ENCODE measurements at places on chromosomes 2 and 18.

DNA sequence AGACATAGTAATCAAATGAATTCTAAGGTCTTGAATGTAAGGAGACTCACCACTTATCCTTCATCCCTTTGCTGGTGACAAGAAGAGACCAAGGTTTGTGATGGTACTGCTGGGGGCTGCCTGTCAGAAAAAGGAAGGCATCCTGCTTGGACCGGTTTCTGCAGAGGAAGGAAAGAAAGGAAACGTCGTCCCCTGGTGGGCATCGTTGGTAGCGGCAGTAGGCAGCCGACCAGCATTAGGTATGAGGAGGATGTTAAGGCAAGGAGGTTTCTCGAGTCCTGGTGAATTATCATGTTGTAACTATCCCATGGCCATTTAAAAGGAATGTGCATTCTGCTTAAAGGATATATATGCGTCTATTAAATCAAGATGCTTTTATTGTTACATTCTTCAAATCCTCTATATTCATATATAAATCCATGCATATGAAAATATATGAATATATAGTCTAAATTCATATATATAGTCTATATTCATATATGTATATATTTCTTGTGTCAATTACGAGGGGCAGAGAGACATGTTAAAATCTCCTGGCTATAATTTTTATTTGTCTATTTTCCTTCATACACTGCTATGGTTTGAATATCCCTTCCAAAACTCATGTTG lies 94.4 kb upstream of the TGFA start:
- peak; percentile 46 for DNase-seq

DNA sequence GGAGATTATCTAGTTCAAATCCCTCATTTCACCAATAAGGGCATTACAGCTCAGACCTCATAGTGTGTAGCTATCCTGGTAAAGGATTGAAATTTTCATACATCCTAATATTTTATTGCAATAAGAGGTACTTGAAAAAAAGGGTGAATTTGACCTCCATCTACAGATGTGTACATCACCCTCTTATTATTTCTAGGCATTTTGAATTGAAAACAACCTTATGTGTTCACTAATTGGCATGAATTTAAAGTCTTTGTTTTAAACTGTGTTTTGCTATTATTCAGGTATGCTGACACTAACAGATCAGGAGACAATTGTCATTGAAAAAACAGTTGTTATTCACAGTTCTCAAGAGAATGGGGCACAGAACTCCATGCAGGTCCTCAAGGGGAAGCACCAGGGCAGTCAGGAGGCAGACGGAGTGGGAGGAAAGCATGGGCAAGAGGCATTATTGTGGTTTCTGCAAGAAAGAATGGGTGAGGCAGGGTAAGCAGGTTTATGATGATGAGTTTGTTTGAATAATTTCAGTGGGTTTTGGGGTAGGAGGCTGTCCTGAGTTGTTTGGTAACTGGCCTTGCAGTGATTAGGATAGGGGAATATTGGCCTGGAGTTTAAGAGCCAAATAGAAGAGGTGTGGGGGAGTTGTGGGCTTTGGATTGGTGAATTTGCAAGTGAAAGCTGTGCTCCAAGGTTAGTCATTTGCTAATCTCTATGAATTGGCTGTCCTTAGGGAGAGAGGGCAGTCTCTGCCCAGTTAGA lies 194.6 kb downstream of the GPD2 start:
- DNase-seq: no peak

DNA sequence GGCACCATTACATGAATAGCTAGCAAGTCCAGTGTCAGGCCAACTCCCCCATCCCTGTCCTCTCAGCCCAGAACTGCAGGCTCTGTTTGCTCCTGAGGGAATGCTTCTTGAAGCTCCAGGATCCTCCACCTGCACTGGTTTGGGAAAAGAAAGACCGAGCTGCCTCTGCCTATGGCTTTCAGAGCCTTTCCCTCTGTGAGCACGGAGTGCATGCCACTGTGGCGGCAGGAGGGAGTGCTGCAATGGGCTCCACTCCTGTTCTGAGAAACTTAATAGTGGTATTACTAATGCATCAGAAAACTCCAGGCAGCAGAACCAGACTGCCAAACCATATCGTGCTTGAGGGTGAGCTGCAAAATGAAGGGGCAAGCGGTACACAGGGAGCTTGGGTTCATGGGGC lies 271.8 kb downstream of the SRBD1 start:
- DNase-seq: no peak

DNA sequence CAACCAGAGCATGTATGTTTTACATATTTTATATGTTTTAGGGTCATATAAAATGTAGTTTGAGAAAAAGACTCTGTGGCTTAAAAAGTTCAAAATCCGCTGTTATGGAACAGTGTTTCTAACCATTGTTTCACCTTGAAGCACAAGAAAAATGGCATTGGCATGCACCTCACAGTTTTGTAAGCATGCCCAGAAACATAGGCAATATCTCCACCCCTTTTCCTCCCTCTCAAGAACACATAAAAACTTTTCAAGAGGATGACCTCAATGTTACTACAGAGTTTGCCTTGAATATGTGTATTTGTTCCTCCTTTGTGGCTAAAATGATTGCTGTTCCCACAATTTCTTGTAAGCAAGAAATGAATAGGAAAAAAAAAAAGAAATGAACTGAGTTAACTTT lies 29.3 kb upstream of the SLC40A1 start:
- no peak for DNase-seq

GRCh38 chr2:69932596-69932922 lies 17.6 kb downstream of the MXD1 start:
- DNase-seq: no peak

DNA sequence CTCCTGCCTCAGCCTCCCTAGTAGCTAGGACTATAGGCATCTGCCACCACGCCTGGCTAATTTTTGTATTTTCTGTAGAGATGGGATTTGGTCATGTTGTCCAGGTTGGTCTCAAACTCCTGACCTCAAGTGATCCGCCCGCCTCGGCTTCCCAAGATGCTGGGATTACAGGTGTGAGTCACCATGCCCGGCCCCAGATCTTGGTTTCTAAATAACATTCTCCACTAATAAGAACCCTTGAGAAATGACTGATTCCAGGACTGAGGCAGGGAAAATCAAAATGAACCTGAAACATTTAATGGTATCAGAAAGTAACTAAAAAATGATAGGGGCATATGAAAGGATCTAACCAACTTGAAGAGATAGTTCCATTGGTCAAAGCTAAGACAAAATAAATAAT lies 34.0 kb downstream of the BMPR2 start:
- DNase-seq: no peak

DNA sequence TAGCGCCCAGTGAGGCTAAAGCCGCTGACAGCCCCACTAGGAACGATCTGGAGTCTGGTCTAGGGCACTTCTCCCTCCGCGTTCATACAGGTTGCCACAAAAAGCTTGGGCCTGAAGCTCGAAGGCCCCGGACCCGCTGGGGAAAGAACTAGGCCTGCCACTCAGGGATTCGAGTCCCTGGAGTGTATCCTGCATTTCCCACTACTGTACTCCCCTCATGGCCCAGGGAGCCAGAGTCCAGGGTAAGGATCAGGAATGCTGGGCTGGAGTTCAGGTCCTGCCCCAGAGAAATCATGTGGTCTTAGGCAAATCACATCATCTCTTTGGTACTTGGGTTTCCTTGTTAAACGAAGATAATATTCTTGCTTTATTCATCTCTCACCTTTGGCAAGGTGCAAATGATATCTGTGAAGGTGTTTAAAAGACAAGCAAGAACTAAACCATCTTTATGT lies 1.4 kb upstream of the ZFP36L2 start:
- DNase-seq: no peak

DNA sequence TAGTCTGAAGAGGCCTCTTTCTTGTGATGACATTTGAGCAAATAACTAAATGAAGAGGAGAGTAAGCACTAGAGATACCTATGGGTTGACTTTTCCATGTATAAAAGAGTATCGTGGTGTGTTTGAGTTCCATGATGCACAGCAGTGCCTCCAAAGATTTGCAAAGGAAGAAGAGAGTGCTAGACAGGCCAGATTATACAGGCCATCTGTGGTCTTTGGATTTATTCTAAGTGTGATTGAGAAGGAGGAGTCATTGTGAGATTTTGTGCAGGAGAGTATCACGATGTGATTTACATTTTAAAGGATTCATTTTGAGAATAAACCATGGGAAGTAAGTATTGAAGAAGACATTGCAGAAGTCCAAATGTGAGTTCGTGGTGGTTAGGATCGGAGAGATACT lies 695.9 kb upstream of the FAM98A start:
- DNase-seq: no peak

DNA sequence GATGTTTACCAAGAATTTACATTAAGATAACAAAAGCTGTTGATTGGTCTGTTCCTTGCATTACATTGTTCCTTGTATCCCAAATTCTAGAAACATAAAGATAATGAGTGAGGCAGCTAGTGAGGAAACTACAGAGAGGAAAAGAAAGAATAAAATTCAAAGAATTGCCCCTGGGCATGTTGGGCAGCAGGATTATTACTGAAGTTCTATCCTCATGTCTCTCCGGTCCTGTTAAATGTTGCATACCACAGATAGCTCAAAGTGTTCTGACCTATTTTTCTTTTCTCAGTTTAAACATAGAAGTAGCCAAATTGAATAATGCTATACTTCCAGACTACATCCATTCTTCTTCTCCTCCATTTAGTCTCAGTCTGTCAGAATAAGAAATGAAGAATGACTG lies 58.2 kb upstream of the DYNC1I2 start:
- no peak for DNase-seq

- no peak for DNase-seq
Measured at GRCh38 chr18:62939926-62940325, 224.6 kb downstream of the PHLPP1 start.

GRCh38 chr2:239949075-239949474 lies 76.1 kb downstream of the NDUFA10 start:
- DNase-seq: no peak

GRCh38 chr2:67399144-67399543 lies 2.0 kb downstream of the ETAA1 start:
- DNase-seq: no peak

GRCh38 chr2:12120281-12121150 lies 374.1 kb downstream of the LPIN1 start:
- DNase-seq: no peak

GRCh38 chr2:98378901-98379300 lies 32.6 kb downstream of the CNGA3 start:
- DNase-seq: no peak

DNA sequence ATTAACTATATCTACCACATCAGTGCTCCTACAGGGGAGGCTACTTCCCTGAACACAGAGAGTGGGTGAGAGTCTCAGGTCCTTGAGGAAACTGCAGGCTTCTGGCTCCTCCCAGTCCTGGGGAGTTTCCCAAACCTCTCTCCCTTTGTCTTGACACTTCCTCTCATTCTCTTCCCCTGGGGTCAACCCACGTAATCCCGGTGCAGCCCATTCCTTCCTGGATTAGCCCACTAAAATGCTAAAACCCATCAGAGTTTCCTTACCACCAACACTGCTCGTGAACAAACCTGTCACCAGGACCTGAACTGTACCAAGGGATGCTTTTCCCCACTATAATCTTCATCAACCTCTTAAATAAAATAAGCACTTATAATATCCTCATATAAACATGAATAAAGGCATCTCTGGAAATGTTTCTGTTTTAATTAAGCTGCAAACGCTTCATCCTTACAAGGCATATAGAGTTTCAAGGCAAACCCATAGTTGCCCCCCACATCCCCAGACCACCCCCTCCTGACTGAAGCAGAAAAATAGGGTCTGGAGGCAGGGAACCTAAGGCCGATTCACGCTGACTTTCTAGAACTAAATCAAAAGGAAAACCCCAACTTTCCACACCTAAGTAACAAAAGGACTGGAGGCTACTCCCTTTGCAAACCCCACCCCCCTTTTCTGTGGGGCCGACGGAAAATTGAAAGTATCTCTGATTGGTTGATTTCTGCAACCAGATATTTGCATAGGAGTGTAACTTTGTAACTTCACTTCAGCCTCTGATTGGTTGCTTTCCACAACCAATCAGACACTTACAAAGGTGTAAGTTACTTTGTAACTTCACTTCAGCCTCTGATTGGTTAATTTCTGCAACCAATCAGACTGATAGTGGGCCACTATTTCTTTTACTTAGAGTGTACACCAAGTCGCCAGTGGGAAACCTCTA lies 19.0 kb downstream of the TMSB10 start:
- no peak for DNase-seq

GRCh38 chr2:2704428-2705090 lies 373.5 kb upstream of the MYT1L start:
- DNase-seq: no peak

DNA sequence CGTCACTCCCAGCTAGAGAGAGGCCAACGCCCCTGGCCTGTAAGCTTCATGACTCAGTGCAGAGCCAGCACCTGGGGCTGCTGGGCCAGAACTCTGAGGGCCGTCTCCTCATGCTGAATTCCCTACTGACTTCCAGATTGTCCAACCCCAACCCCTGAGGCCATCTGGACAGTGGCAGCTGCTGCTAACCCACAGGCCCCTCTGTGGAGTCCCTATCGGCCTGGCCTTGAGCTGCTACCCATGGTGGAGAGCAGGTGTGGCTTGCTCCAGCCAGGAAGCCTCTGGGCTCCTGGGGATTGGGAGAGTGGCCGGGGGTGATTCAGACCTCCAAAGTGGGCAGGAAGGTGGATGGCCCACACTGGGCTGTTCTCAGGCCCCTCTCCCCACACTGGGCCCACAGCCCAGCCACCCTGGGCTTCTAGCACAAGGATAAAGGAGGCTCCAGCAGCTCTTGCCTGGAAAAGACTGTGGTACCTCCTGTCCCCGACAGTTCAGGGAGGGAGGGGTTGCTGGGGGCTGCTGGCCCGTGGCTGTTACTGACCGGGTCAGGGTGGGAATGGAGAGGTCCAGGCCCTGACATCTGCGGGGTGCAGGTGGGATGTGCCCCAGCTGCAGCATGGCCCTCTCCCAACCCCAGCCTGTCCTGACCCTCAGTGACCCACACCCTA lies 8.2 kb downstream of the TEKT4 start:
- DNase-seq: no peak

- DNase-seq: no peak
Measured at GRCh38 chr18:79975043-79975442, 10.6 kb downstream of the HSBP1L1 start.

DNA sequence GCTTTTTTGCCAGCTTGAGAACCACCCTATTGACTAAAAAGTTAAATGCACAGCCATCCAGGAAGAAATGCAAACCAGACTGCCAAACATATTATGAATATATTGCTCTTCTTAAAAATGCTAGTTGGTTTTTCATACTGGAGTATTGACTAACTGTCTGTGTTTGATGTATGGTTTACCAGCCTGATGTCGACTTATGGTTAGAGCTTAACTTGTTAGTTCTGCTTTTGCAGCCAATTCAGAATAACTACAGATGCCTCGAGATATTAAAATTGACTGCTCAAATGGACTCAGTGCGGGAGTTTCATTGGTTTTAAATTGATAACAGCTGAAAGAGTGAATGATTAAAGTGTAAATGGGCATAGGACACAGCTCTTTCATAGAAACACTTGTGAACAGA lies 369.8 kb downstream of the ARHGAP15 start:
- no peak for DNase-seq

DNA sequence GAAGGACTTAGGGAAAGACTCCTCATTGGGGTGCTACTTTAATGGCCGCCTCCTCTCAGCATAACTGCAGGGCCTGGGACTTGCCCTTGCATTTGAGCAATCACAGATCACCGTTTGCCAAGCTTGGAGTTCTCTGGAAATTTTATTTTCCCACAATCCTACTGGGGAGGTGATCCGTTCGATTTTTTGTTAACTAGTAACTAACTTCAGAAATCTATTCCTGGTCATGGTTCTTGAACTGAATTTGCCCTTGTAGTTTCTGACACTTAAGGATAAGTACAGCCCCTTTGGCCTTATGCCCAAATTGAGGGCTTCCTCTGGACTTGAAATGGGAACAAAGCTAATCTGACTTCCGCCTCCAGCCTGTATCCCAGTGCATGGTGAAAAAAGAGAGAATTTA lies 60.5 kb upstream of the ST3GAL5 start:
- no peak for DNase-seq

Measured in activated T-helper 1 cell treated with Interleukin-2 at 50 U/mL for 16 hours (primary cell).